ENCODE measurements at places on chromosomes 13 and 19. TPM values are rescaled to one million over a fixed set of nuclear protein-coding genes. Genes with fewer than 3 reads are reported as not detected.

The ZNF121 gene
- total RNA-seq, result 24.3 TPM

The SLC17A7 gene
- total RNA-seq, result 1.6 TPM

GRCh38 chr13:32299893-32300292 is 15.3 kb downstream of the ZAR1L start:
- DNase-seq, result no peak

GRCh38 chr13:95564733-95565291 is 12.3 kb downstream of the CLDN10 start:
- no peak for DNase-seq

GRCh38 chr13:98976941-98977340 is 923 bp downstream of the DOCK9 start:
- no peak for DNase-seq

GRCh38 chr13:51004918-51005460 is 95.4 kb downstream of the RNASEH2B start:
- no peak for DNase-seq

- peak; percentile 88 for DNase-seq
Observed at GRCh38 chr13:48580185-48580803, 47.4 kb upstream of the RCBTB2 start.

GRCh38 chr19:2551864-2552185 is 75.9 kb downstream of the GADD45B start:
- no peak for DNase-seq

Data from mucosa of gallbladder (tissue), 1 donor.